ENCODE measurements at places on chromosomes 11 and 22. TPM values are rescaled to one million over a fixed set of nuclear protein-coding genes. Genes with fewer than 3 reads are reported as not detected.

Gene GGTLC2
- not detected for total RNA-seq

Gene TSGA10IP
- total RNA-seq, result not detected

Gene P4HA3
- 58.8 TPM for total RNA-seq

Gene OR2AT4
- not detected for total RNA-seq

Gene GAL3ST3
- total RNA-seq, result 0.09 TPM

Gene SLC22A25
- not detected for total RNA-seq

Gene CNGA4
- total RNA-seq, result not detected

Gene MUC5AC
- total RNA-seq, result not detected

Gene NAALADL1
- 12.8 TPM for total RNA-seq

Gene LRRC56
- 0.43 TPM for total RNA-seq

Gene SVIP
- total RNA-seq, result 11.9 TPM

Gene RAB39A
- total RNA-seq, result under 0.01 TPM

Gene YAP1
- 87.6 TPM for total RNA-seq

Gene CHRM1
- not detected for total RNA-seq

Gene TTLL1
- 9.2 TPM for total RNA-seq

Gene BTBD18
- total RNA-seq, result not detected

Gene MRGPRX3
- 0.33 TPM for total RNA-seq

Gene DNAJB13
- not detected for total RNA-seq

Gene LARGE2
- total RNA-seq, result not detected

Gene MUC6
- total RNA-seq, result not detected

Gene RAG2
- total RNA-seq, result not detected

Gene LGALS1
- 4,027 TPM for total RNA-seq

Gene KREMEN1
- 0.22 TPM for total RNA-seq

Gene RAG1
- 1.7 TPM for total RNA-seq
